ENCODE measurements at places on chromosomes 7 and 10. TPM values are rescaled to one million over a fixed set of nuclear protein-coding genes. Genes with fewer than 3 reads are reported as not detected.

The CDNF gene
- total RNA-seq, result 2.1 TPM

The VPS37D gene
- total RNA-seq, result 13.2 TPM

The AKR1C4 gene
- total RNA-seq, result not detected

The BICC1 gene
- 136 TPM for total RNA-seq

DNA sequence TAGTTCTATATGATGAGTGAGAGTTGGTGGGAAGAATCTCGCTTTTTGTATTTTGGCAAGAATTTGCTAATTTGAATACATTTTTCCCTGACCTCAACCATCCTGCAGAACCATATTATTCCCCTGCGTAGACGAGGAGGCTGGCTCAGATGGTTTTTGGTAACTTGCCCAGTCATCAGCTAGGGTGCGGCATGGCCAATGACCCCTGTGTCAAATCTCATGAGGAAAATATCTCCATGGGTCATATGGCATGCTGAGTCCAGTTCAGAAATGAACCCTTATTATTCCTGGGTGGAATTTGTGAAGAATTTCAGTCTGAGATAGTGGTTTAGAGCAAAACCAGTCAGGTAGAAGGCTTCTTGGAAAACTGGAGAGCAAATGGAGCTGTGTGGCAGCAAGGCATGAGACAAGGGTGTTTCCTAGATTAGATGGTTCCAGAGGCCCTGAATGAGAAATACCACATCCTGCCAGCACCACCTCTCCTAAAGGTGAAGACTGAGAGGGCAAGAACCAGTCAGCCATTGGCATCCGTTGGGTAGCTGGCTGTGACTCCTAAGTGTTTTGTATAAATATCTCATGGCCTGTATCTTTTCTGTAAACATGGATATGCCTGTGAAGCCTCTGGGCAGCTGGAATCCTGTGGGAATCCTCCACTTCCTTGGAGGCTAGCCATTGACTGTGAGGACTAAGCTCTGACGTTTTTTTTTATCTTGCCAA is 5.8 kb upstream of the UPP1 start:
- no peaks in the 10 kb centered on the region for H3K27me3 ChIP-seq
- H3K36me3 ChIP-seq, result no peaks in the 10 kb centered on the region
- no peak overlapping the region for H3K4me3 ChIP-seq

DNA sequence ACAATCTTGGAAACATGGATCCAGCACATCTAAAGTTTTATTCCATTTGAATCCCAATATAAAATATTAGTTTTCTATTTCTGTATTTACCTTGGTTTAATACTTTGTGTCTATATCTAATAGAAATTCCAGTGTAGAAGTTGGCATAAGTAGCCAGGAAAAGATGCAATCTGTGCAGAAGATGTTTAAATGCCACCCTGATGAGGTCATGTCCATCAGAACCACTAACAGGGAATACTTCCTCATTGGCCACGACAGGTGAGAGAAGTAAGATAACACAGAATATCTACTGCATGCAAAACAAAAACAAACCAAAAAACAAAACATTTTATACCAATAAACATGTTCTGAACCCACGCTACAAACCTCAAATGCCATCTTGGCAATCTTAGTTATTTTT is 15.7 kb downstream of the PLEKHS1 start:
- no peaks in the 10 kb centered on the region for H3K4me1 ChIP-seq
- no peak overlapping the region for H3K27ac ChIP-seq
- no peaks in the 10 kb centered on the region for H3K27me3 ChIP-seq
- no peak for DNase-seq
- no peak overlapping the region for H3K4me3 ChIP-seq
- H3K36me3 ChIP-seq, result no peaks in the 10 kb centered on the region

DNA sequence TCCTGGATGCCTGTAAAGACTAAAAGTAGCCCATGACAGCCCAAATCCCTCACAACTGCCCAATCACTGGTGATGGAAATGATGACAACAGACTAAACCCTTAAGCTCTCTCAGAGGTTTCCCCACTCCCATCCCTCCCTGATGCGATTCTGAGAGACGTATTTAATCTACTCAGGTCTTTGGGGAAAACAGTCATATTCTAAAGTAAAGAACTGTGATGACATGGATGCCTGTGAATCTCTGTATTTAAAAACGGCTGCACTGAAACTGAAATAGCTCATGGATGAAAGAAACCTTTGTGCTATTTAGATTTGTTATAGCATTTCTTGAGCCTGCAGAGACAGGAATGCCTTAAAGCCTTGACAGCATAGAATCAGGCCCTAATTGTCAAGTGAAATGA is 28.5 kb downstream of the VPS41 start:
- H3K4me1 ChIP-seq, result no peaks in the 10 kb centered on the region
- H3K36me3 ChIP-seq, result no peaks in the 10 kb centered on the region
- no peak overlapping the region for H3K27ac ChIP-seq
- H3K4me3 ChIP-seq, result no peak overlapping the region
- H3K27me3 ChIP-seq, result no peaks in the 10 kb centered on the region
- no peak for DNase-seq

DNA sequence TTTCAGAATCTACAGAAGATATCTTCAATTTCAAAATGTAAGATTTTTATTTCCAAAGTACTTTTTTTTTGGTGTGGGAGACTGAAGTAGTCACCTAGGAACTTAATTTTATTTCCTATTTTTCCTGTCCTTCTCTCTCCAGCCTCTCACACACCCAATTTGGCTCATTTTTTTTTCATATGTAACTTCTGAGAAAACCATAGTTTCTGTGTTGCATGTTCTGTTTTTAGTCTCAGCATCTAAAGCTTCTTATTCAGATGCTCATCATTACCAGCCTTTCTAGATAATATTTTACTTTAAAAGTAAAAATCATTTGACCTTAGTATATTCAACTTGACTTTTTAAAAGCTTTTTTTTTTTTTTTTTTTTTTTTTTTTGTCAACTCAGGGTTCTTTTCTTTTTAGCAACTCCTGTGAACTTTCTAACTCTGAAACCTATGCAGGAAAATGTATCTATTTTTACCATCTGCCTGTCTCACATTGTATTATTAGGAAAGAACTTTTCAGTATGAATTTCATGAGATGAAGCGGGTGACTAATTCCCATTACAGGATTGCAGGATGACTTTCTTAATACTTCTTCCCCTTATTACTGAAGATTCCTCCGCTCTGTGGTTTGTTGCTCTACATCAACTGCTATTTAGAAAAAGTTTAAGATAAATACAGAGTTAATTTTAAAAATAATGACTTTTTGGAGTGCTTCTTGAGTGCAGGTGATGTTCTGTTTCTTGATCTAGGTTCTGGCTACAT is 73.6 kb upstream of the LSM8 start:
- H3K4me3 ChIP-seq, result no peak overlapping the region
- DNase-seq, result no peak
- no peaks in the 10 kb centered on the region for H3K4me1 ChIP-seq

DNA sequence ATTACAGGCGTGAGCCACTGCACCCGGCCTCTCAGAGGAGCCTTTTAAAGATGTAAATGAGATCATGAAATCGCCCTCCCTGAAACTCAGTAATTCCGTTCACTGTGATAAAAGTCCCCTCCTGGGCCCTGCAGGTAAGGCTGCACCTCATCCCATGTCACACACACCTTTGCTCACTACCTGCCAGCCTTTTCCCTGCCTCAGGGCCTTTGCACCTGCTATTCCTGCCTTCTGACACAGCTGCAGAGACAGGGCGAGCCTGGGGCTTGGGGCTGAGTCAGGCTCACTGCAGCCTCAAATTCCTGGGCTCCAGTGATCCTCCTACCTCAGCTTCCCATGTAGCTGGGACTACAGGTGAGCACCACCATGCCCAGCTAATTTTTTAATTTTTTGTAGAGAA is 118.8 kb downstream of the MYL10 start:
- no peaks in the 10 kb centered on the region for H3K36me3 ChIP-seq
- no peak for DNase-seq
- H3K27ac ChIP-seq, result no peak overlapping the region
- H3K27me3 ChIP-seq, result no peaks in the 10 kb centered on the region

DNA sequence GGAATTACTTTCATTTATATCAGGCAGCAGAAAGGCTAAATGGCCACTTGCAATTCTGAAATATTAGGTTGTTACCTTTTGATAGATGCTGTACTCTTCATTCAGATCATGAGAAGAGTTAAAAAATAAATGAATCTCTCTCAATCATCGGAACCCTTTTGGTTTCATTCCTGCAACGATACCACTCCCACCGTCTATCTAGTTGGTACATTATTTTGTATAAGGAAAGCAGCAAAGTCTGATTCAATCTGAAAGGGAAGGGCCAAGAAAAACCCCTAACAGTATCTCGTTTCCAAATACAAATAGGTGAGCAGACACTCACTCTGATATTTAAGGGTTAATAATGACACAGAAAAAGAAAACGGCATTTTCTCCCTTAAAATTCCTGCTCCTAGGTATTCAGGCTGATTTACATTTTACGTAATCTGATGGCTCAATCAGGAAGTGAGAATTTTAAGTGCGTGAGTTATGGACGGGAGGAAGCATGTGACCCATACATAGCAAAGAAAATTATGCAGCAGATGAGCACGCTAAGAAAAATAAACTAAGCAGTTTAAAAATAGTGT is 209.4 kb upstream of the KLF14 start:
- DNase-seq, result no peak
- peaks cover 3% of the 10 kb centered on the region for H3K36me3 ChIP-seq
- peak overlapping the region; percentile 35 for H3K4me3 ChIP-seq
- no peaks in the 10 kb centered on the region for H3K27me3 ChIP-seq
- peaks cover 14% of the 10 kb centered on the region for H3K4me1 ChIP-seq
- peak overlapping the region; percentile 90 for H3K27ac ChIP-seq

DNA sequence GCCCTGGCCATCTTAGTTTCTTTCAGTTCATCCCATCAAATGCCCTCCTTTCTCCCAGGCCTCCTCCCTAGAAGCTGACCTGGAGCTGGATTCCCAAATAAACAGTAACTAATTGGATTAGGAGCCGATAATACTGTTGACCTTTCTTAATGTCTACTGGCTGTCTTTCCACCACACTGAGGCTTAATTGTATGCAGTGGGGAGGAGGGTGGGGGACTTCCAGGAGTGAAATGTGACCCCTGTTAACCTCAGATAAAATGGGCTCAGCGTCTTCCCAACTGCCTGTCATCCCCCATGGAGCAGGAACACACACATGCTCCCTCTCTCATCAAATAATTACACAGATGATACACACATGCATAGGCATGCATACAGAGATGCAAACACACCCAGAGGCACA is 53.7 kb upstream of the LBX1 start:
- peaks cover 10% of the 10 kb centered on the region for H3K27me3 ChIP-seq
- DNase-seq, result no peak
- H3K27ac ChIP-seq, result no peak overlapping the region
- H3K36me3 ChIP-seq, result no peaks in the 10 kb centered on the region

DNA sequence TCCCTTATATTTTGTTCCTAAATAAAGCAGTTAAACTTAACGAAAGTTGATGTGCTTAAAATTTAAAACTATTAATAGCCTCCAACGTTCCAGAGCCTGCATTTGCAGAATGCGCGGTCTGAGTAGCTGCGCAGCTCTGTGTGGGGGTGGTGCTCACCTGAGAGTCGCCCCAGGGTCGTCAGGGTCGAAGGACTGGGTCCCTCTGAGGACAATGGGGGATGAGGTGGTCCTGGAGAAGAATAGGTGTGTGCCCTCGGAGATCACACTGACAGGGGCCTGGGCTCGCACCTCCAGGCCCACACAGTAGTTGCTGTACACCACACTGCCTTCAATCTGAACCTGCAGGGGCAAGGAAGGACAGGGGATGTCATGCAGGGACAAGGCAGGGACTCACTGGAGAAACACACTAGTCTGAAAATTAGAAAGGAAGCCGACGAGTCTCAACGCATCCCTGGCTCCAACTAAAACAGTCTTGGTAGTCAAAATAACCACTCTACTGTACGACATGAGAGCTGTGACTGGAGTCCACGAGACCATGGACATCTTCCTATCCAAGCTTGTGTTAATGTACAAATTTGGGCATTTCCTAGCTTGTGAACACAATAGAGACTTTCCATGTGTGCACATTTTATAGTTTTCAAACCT is 54.4 kb downstream of the PKD1L1 start:
- no peaks in the 10 kb centered on the region for H3K4me1 ChIP-seq
- DNase-seq, result no peak
- H3K27me3 ChIP-seq, result no peaks in the 10 kb centered on the region
- no peaks in the 10 kb centered on the region for H3K36me3 ChIP-seq
- no peak overlapping the region for H3K4me3 ChIP-seq

DNA sequence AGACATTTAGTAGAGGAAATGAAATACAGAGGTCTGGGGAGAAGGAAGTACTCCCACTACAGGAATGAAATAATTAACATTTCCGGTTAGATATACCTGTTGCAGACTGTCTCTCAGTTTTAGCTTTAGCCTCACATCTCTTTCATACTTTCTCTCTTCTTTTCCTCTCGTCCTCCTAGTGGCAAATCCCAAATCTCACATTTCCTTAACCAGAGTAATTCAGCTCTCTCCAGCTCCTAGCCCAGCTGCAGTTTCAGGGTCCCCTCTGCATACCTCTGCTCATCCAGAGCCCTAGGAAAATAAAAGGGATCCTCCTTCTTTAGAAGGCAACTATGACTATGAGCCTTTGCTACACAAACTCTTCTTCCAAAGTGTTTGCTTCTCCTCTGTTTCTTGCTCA is 643.2 kb downstream of the PHTF2 start:
- no peaks in the 10 kb centered on the region for H3K27me3 ChIP-seq
- no peaks in the 10 kb centered on the region for H3K36me3 ChIP-seq
- no peak overlapping the region for H3K4me3 ChIP-seq

DNA sequence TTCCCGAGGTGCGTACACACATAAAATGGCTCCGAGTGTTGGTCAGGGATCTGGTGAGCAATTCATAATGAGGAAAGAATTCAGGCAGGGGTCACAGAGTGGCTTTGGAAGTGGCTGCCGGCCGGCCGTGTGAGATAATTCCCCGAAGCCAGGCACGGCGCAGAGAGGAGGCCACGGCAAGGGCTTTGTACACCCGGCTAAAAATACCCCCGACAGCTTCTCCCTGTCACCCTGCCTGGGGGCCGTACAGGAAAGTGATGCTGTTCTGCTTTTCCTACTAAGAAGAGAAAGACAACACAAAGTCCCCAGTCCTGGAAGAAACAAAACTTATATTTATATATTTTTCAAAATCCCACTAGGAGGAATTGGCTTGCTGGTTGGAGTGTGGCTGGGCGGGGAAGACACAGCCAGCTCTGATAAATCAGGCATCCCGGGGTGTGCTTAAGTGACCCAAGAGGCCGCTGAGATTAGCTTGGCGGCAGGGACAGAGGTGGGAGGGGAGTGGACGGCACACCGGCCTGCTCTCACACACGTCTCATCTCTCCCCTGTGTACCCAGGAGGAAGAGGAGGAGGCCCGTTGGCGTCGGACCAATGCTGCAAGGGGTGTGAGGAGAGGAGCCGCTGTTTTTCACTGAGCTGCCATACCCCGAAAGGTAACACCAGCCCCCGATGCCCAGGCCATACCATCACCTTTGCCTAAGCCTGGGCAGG is 70.5 kb downstream of the ZMIZ1 start:
- peaks cover 13% of the 10 kb centered on the region for H3K4me1 ChIP-seq
- DNase-seq, result peak; percentile 64
- peak overlapping the region; percentile 75 for H3K27ac ChIP-seq
- no peaks in the 10 kb centered on the region for H3K27me3 ChIP-seq
- H3K4me3 ChIP-seq, result no peak overlapping the region
- H3K36me3 ChIP-seq, result peaks cover 8% of the 10 kb centered on the region

All from kidney (tissue), 22 donors.